ENCODE measurements at places on chromosomes 5 and 9.

GRCh38 chr5:97089149-97089801 is 53.1 kb downstream of the LIX1 start:
- DNase-seq, result no peak

DNA sequence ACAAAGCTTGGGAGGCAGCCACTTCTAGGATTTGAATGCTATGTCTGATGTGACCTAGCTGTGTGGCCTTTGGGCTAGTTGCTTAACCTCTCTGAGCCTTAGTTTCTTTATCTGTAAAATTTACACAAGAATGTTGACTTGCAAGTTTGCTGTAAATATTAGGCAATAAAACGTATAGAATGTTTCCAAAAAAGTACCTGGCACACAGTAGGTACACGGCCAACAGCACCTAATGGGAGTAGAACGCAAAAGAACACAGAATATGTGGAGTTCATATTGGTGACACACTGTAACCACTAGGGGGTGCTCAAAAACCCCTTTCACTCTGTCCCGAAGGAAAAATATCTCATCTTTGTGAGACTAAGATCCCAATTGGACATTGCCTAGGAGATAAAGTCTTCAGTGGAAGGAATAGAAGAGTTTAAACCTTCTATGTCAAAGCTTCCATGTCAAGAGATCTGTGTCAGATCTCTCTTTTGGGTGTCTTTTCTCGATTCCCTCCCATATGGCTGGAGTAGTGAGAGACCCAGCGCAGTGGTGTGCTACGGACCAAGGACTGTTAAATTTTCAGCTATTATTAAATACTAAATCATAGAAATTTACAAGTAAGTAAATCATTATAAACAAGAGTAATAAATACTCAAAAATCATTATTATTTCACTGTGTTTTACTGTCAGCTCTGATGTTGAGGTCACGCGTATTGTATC is 145.4 kb upstream of the RAD23B start:
- no peak for DNase-seq

GRCh38 chr9:25119041-25119440 is 559.2 kb downstream of the TUSC1 start:
- DNase-seq, result no peak

GRCh38 chr5:123454259-123454911 is 31.2 kb upstream of the CEP120 start:
- DNase-seq, result no peak

DNA sequence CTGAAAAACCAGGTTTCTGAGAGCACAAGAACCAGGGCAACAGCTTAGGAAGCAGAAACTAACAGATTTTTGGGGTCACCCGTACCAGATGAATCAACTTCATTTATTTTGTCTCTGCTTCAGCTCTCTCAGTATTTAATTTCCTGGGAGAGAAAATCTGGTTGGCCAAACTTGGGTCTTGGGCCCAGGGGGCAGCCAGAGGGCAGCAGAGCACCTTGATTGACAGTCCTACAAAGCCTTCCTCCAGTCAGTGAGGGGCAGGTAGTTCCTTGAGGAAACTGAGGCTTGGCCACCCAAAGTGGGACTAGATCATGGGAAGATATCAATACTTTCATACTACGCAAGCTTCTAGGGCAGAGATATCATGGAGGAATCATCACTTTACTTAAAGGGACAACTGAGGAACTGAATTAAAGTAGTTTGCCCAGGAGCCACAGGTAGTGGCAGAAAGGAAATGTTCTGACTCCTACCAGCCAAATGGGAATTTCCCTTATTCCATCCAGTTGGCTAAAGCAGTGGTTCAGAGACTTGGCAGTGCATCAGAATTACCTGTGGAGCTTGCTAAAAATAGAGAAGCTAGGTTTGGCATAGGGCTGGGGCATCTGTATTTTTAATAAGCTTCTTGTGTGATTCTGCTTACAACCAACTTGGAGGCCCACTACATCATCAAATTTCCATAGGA is 21.5 kb upstream of the ARHGAP26 start:
- DNase-seq, result peak; percentile 73

DNA sequence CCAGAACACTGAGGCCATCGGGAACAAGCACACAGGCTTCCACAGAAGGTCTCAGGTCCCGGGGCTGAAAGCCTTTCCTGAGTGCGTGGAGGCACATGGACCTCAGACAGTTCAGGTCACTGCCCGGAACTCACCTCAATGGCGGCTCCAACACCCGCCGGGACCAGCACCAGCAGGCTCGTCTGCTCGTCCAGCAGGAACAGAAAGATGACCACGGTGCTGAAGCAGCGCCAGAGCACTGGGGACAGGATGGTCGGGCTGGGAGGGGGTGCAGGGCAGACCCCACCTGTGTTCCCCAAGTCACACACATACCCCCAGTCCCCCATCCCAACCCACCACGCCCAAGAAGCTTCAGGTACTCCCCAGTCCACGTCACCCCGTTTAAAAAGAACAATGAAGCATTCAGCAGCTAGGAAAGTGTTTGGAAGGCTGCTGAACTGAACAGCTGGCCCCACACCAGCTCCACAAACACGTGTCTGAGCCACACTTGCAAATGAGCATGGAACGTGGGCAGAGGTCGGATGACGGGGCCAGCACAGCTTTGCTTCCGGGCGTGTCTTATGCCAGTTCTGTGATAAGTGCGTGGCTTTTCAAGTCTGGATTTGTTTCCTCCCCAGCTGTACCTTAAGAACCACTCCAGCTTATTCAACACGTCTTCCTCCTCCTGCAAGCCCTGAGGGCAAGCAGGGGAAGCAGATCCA is 14.6 kb downstream of the CLPTM1L start:
- DNase-seq, result no peak

All from activated T-cell treated with anti-CD3 and anti-CD28 coated beads, Interleukin-2, amount 50 U/mL, for 48 hours (primary cell).